GM06990 (cell line): ENCODE measurements at places on chromosomes 1 and 21.

GRCh38 chr1:185328255-185328654 is 11.2 kb upstream of the IVNS1ABP start:
- no peak for DNase-seq

GRCh38 chr1:40383095-40383487 is 9.6 kb downstream of the SMAP2 start:
- DNase-seq: no peak

DNA sequence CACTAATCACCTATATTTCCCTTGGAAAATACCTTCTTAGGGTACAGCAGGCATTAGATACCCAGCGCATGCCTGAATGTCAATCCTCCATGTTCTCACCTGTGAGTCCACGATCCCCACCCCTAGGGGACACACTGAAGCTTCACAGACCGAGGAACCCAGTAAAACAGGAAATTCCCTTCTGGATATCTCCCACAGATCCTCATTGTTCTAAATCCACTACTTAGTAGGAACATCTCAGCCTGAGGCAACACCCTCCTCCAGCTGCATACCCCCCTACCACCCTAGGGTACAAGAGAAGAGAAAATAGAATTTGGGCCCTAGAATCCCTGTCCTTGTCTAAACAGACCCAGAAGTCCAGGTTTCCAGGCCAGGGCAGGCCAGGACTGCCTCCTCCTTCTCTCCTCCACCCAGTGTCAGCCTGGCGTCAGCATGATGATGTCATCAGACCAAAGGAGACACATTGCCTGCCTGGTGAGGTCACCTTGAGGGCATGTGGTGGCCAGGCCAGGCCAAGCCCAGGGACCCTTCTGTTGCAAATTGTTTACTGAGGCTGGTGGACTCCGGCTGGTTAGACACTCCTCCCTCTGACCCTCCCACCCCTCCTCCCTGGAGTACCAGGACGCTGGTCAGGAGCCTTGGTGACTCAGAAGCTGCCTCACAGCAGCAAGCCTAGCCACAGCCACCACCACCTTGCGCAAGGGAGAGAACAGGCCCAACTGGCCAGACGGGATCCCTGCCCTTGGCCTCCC is 6.2 kb downstream of the NECTIN4 start:
- DNase-seq: no peak

GRCh38 chr1:158289811-158290210 is at the start of gene CD1C:
Gene CD1C, plus strand, starts transcription at chr1:158289923. Its CDS starts 142 bp downstream, at chr1:158290065.
- no peak for DNase-seq

- DNase-seq: no peak
These were observed 206.2 kb downstream of the SMYD3 start for GRCh38 chr1:246300626-246301549.

GRCh38 chr1:28450561-28450960 is 55.3 kb upstream of the RCC1 start:
- no peak for DNase-seq

- no peak for DNase-seq
These were observed 167.6 kb downstream of the PRDM2 start for GRCh38 chr1:13867603-13868002.

DNA sequence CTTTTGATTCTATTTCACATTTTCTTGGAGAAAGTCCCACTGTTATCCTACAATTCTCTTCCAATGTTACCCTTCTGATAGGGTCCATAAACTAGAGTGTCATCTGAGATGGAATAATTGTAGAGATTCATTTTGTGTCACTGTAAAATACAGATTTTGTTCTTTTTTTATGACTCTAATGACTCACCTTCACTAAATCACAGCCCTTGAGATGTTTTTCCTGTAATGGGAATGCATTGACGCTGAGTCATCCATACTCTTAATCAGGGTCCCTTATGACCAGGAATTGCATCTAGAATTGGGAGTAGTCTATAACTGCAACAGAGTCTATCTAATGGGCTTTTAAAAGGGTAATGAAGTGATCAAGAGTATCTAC is 315.5 kb downstream of the TGFB2 start:
- DNase-seq: no peak

DNA sequence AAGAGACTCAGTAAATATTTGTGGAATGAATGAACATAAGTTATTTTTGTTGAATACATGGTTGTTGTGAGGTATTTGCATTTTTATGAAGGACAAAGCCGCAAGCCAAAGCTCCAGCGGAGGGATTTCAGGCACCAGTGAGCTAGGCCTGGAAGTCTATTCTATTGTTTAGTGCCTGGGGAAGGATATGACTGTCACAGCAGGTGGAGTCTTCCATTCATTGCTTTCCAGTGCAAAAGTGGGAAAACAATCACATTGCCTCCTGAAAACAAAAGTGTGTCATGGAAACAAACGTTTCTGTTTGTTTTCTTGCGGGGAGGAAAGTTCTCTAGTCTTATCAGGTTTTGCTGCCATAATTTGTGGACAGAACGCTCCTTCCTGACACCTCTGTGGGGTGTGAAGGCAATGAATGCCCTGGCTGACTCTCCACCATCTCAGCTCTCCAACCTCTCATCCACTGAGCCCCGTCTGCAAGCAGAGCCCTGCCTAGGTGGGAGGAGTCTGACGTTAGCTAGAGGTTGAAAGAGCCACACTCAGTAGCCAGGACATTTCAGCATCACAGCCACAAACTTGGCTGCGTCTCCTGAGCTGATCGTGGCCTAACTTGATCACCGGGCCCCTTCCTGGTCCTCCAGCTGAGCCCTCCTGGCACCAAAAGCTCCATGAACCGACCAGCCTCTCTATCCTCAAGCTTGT is 739.1 kb downstream of the MATN1 start:
- no peak for DNase-seq

GRCh38 chr1:98126740-98127139 is 205.9 kb upstream of the DPYD start:
- DNase-seq: no peak

- DNase-seq: no peak
These were observed 2.4 kb downstream of the EPS15 start for GRCh38 chr1:51516649-51517158.

DNA sequence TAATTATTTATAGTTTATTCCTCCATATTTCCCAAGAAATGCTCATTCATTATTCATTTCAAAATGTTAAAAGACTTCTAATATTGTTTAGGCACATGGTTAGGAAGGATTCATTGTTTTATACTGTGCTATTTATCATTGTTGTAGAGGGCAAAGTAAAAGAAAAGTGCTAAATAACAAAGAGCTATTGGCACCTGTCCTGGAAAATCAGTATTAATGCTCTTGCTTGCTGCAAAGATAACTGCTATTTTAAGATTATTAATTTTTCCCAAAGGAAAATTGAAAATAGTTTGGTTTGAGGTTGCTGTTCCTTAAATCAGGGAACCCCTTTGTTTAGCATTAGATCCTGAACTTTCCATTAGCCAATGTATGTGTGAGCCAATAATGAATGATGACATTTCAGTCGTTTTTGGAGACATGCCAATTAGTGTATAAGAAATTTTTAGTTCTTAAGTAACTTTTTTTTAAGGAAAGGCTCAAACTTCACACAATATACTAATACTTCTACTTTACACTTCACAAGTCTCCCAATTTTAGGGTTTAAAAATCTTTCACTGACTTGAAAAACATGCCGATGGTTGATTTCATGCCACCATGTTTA is 39.9 kb downstream of the EPB41 start:
- DNase-seq: no peak

GRCh38 chr21:42513985-42514882 is 582 bp downstream of the SLC37A1 start:
- peak; percentile 69 for DNase-seq

GRCh38 chr1:114150016-114150415 is 3.7 kb downstream of the SYT6 start:
- no peak for DNase-seq

- no peak for DNase-seq
These were observed 205.2 kb downstream of the HS2ST1 start for GRCh38 chr1:87119541-87120140.

- peak; percentile 36 for DNase-seq
These were observed 11.5 kb downstream of the HIPK1 start for GRCh38 chr1:113940365-113941244.

- no peak for DNase-seq
These were observed 11.9 kb upstream of the RIPPLY3 start for GRCh38 chr21:36994501-36995158.

GRCh38 chr1:192022827-192023226 is 135.4 kb upstream of the RGS18 start:
- no peak for DNase-seq

- DNase-seq: no peak
These were observed 4.4 kb upstream of the TOMM20 start for GRCh38 chr1:235133086-235133485.

GRCh38 chr1:165411396-165411795 is 33.5 kb downstream of the RXRG start:
- DNase-seq: no peak

- DNase-seq: no peak
These were observed 141.9 kb downstream of the FCRL5 start for GRCh38 chr1:157410457-157410856.

DNA sequence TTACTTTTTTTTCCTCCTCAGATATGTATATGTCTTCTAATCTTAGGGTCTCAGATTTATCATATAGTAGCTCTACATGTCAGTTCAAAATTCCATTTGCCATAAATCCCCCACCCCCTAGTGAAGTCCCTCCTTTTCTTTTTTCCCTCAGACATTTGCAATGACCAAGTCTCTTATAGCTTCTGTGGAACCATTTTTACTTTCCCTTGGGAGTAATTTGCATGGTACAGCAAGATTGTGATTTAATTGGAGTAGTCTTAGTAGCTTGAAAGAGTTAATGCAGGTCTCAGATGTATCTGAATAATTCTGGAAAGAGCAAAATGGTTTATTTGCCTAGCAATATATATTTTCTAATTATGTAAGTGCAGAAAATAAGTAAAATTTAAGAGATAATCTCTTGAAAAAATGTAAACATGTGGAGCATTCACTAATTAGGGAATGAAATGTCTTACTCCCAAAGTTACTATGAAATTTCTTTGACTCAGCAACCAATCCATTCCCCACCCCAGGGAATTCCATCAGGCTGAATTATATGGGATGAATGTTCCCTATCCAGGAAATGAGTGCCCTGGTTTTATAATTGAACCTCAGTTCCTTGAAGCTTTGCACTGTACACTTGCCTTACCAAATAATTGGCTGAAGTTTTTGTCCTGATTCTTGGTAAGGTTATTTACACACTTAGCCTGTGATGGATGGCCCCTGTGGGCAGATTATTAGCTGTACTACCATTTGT is 267.0 kb downstream of the DNM3 start:
- no peak for DNase-seq

DNA sequence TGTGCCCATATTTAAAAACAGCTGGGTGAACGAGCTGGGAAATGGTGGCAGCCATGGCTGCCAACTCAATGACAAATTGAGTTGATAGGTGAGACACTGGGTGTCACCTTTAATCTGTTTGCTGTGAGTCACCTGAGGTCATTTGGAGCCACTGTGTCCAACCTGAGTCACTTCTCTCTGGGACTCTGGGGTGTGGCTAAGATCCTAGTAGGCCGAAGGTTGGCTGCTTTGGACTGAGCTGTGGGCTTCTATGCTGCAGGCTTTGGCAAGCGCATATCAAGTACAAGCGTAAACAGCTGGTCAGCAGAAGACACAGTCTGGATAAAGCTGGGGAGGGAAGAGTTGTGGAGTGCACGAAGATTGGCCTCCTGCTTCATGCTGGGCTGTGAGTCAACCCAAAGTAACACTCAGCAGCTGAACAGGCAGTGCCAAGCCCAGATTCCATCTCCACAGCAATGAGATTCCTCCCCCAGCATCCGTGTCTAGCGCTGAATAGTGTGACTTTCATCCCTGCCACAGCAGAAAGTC is 24.0 kb downstream of the TEX35 start:
- no peak for DNase-seq

DNA sequence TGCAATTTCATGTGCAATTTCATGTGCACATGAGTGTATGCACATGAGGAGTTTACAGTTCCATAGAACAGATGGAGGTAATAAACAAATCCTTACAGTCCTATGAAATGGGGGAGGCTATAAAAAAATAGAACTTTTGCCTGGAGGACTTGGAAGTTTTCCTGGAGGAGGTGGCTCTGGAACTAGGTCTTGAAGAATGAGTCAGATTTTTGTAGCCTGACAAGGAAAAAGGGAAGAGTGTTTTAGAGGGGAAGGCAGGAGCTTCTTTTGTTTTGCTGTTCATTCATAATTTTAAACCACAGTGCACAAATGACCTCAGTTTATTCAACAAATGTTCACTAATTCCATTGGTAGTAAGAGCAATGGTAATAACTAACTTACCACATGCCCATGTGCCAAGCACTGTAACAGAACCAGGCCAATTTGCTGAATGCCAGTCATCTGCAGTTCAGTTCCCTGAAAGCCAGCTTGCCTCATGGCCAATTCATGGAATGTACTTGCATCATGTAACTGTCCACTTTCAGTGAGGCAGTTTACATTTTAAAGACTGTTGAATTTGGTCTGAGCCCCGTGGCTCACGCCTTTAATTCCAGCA is 2.7 kb downstream of the DIO1 start:
- no peak for DNase-seq

DNA sequence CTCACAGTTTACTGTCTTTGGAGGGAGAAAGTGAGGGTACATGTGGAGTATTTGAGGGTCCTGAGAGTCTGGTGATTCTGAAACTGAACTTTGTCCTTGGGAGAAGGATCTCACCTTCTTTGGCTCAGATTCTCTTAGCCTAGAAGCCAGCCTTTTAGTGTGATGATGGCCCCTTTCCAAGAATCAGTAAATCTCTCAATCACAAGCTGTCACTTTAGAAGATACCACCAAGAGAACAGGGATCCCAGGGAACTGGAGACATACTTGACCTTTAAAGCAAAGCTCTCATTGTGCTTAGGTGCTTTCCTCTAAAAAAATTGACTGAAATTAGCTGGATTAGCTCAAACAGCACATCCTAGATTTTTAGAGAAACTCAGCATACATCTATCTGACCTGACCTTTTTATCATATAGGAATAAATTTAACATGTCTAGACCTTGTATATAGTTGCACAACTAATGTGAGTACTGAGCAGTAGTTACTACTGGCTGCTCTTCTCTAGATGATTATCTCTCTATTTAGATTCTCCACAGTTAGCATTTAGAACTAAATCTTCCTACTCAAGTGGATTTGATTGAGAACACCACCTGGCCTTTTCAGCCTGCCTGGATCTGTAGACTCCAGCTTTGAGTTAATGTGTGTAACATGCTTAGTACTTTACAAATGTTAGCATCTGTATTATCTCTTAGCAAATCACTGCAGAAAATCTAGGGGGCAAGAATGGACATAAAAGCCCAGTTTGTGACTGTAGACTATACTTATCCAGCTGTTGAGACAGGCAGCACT is 157.7 kb downstream of the MAST2 start:
- no peak for DNase-seq

DNA sequence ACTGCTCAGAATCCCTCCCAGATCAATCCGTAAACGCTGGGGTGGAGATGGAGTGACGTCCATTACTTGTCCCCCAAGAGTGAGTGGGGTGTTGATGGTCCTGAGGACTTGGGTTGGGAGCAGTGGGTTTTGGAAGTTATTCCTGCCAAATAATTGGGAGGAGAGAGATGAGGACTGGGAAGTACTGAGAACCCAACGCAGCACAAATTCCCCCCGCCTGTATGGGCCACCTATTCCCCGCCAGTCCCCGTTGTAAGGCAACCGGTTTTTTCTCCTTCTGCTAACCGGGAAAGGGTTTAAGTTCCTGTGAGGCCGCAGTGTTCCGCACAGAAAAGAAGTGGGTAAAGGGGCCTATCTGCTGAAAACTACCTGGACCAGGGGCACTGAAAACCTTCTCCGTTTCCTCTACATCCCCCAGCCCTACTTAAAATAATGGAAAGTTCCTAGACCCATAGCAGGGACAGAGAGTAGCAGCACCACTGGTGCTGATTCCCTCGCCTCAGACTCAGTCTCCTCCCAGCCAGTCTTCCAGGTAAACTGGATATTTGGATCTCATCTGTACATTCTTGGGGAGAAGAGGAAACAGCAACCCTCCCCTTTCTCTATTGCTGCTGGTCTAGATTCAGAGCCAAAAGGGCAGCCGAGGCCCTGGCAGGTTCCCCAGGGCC is 738 bp downstream of the LURAP1 start:
- no peak for DNase-seq
